Right atrium auricular region (tissue), 2 donors: ENCODE measurements at places on chromosomes 7 and 10.

DNA sequence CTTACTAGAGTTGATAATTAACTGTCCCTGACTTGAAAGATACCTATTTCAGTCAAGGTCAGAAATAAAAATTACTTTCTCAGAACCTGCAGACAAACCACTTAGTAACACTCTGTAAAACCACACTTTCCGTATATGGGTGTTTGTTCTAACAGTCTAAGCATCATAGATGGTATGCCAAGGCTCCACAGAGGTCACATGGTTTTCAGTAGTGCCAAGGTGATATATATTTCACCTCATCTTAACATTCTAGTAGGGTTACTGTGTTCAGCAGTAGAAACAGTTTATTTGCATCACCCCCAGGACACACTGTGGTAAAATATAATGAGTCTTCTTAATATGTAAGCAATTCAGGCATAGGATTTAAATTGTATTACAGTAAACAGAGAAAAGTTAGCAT is 61.5 kb downstream of the KCND2 start:
- no peak for DNase-seq

DNA sequence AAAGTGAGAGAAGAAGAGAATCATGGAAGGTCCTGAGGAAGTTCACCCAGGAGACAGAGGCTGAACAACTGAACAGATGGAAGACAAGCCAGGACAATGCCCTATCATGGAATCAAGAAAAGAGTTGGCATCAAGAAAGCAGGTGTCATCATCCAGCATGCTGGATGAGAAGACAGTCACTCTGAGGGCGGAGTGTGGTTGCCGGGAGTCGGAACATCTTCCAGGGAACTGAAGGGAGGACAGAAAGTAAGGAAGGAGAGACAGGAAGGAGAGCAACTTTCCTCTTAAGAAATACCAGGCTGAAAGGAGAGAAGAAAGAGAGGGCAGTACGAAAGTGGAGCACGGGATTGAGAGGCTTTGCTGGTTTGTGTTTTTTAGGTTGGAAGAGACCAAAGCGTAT is 654.5 kb upstream of the CELF2 start:
- no peak for DNase-seq

GRCh38 chr10:57983281-57983791 is 284.4 kb downstream of the IPMK start:
- DNase-seq = no peak

- no peak for DNase-seq
These were observed 87.2 kb downstream of the RNF216 start for GRCh38 chr7:5694221-5694754.

DNA sequence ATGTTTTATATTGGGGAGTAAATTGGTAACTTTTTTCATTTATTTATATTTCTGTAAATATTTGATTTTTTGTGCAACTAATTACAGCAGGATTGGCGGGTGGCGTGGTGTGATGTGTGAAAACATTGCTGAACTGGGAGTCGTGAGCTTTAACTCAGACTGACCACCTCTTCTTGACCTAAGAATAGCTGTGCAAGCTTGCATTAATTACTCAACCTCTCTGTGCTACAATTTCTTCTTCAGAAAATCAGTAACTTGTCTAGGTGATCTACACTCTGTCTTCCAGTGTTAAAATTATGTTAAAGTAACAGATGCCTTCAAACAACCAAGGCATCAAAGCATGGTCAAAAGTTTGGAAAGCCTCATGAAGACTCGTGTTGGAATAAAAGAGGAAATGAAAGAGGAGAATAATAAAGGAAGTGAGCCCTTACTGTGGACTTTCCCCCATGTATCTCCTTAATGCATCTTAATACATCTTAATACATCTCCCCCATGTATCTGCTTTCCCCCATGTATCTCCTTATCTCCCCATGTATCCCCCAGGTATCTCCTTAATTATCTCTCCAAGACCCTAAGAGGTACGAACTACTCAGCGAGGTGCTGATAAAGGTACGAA is 71.2 kb downstream of the SVIL start:
- DNase-seq = no peak

- DNase-seq = no peak
These were observed 21.8 kb downstream of the NT5C2 start for GRCh38 chr10:103171278-103171677.
